ENCODE measurements at places on chromosomes 16 and 17.

GRCh38 chr16:76970087-76970744 lies 220.8 kb upstream of the MON1B start:
- DNase-seq: no peak

DNA sequence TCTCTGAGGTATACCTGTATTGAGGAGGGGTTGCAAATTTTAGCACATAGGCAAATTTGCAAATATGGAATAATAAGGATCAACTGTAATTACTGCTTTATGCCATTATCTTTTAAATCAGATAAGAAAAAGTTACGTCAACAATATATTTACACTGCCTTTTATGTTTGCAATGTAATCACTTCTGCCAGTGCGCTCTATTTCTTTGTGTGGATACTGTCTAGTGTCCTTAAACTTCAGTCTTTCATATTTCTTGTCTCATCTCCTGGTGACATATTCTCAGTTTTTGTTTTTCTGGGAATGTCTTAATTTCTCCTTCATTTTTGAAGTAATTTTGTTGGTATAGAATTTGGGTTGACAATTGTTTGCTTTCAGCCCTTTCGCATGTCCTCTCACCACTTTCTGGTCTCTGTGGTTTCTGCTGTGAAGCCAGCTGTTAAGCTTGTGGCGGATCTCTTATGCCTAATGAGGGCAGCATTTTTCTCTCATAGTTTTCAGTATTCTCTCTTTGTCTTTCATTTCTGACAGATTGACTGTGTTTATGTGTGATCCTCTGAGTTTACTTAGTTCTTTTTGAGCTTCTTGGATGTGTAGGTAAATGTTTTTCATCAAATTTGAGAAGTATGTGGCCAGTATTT lies 37.6 kb upstream of the ABCC11 start:
- no peak for DNase-seq

DNA sequence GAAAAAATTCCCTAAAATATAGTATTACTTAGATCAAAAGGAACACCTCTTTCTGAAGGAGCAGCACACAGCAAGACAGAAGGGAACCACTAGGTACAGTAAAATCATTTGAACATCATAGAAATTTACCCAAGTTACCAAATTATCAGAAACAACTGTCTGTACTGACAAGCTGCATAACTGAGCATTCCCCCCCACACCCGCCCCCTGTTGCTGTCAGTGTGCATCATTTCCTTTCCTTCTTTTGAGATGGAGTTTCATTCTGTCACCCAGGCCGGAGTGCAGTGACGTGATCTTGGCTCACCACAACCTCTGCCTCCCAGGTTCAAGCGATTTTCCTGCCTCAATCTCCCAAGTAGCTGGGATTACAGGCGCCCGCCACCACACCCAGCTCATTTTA lies 120.7 kb downstream of the TRIM37 start:
- DNase-seq: no peak

GRCh38 chr16:3938843-3939624 lies 58.5 kb upstream of the CREBBP start:
- DNase-seq: peak; percentile 91

DNA sequence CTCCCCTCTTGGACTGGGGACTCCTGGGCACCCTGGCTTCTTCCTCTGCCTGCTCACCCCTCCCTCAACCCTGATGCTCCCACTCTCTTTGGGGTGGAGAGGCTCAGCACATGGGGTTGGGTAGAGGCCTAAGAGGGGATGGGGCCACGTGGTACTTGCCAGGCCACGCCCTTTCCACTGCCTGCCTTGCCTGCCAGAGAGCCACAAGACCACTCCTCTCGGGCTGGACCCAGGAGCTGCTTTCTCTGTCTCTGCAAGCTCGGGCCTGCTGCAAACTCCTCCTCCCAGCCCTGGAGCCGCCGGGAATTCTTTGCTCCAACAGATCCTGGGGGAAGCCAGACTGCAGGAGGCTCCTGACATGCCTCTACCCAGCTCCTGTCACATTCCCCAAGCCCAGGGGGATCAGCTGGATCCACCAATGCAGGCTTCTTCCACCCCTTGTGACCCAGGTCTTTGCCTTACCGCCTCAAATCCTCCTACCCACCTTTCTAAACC lies 11.8 kb downstream of the DLX4 start:
- no peak for DNase-seq

DNA sequence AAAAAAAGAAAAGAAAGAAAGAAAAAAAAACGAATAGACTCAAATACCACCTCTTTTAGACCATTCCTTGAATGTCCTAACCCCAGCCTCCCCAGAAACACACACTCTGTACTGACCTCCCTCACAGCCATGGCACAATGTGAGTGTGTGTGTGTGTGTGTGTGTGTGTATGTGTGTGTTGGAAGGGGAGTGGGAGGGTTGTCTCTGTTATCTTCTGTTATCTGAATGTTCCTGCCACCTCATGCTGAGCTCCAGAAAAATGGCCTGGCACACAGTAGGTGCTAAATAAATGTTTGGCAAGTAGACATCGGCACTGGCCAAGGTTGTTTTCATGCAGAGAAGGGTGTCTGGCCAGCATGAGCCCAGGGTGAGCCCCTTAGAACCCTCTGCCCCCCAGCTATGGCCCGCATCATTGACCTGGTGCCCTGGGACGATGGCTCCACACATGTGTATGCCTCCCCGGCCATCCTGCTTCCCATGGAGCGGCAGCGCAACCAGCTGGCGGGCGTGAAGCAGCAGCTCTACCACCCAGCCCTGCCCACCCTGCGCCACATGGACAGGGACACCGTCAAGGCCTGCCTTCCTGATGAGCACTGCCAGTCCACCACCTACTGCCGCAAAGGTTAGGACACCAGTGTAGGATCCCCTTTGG lies 6.6 kb upstream of the CNGB1 start:
- DNase-seq: no peak

GRCh38 chr16:79408355-79408754 lies 192.2 kb downstream of the MAF start:
- no peak for DNase-seq
